ENCODE measurements at places on chromosomes 4 and X.

GRCh38 chr4:79788884-79789283 lies 284.1 kb downstream of the ANTXR2 start:
- DNase-seq: no peak

DNA sequence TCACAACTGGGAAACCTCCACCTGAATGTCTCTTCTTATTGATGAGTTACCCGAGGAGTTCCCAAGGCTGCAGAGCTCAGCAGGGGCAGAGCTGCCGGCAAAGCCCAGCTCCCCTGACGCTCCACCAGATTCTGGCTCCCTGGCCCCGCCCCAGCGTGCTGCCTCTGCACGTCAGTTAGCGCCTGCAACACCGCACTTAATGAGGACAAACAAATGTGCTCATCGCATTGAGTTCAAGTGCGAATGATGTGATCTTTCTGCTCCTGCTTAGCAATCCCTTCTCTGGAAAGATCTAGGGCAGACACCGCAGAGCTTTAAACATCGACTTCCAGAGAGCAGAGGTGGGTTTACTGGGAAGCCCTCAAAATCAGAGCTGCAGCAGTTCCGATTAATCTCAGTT lies 55.5 kb upstream of the FBXW7 start:
- no peak for DNase-seq

DNA sequence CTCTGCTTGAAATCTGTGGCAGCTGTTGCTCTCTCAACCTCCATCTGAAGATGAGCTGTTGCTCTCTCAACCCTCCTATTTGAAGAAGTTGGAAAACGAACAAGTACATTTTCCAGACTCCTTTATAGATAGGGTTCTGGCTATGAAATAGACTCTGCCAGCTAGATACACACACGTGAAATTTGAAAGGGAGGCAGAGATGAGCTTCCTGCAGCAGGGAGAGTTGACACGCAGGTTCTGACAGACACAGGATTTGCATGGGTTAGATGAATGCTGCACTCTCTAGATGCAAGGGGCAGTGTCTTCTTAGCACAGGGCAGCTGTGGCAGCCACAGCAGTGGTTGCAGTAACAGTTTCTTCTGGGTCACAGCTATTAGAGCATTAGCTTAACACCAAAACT lies 8.0 kb upstream of the PYURF start:
- no peak for DNase-seq

DNA sequence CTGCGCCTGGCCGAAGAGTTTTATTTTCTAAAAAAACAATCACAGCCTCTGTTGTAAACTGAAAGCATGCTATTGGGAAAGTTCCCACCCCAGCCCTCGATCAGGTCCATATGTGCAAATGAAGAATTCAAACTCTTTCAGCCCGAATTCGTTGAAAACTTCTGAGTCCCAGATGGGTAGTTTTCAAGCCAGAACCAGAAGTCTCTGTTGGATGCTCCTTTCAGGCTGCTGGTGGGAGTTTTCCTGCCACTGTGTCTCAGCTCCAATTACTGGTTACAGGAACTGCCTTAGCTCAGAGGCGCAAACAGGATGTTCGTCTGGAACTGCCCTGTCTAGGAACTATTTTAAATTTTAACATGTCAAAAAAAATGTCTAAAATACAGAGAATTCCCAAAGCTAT lies 9.3 kb upstream of the ALG13 start:
- DNase-seq: no peak

DNA sequence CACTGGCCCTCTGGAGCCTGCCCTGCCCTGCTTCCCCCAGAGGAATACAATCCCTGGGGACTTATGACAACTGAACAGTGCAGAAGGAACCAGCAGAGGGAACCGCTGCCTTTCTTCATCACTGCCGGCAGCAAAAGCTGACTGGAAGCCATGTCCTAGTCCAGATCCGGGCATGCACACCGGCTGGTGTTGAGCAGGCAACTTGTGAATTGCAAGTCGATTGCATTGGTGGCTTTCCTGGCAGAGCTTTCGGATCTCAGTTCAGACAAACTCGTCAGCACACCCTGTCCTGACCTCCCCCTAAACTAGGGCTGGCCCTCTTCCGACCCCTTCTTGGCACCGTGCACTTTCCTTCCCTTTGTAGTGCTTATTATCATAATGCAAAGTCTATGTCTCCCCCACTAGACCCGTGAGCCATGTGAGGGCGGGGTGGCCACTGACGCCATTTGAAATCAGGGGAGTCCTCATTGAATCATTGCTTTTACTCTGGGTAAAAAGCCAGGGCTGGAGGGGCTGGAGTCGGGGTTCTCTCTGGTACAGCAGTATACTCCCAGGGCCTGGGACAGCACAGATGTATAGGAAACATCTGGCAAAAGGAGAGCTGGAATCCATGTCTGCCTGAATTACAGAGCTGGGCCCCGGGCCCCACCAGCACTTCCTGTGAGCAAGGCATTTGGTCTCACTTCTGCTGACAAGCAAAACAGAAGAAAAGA lies 1.8 kb downstream of the ARHGAP4 start:
- DNase-seq: no peak

GRCh38 chr4:113293674-113294073 lies 244.2 kb downstream of the ANK2 start:
- no peak for DNase-seq

DNA sequence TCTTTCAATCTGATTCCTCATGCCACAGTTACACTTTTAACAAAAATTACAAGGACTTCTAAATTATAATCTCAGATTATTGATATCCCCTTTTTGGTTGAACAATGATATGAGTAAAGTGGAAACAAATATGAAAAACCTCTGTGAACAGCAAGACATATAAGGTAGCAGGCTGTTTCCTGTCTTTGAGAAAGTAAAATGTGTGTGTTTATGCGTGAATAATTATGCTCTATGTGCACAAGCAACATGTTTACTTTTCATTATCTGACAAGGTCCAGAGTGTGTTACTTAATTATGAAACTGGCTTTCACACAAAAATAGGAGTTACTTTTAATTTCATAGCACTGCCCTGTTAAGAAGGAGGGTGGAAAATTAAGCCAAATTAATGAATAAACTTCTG lies 43.1 kb downstream of the DDIT4L start:
- DNase-seq: no peak

- no peak for DNase-seq
These were observed 230.6 kb downstream of the PCDH7 start for GRCh38 chr4:30950737-30951136.

- DNase-seq: no peak
These were observed 672.2 kb upstream of the AMOT start for GRCh38 chrX:113512700-113513395.

DNA sequence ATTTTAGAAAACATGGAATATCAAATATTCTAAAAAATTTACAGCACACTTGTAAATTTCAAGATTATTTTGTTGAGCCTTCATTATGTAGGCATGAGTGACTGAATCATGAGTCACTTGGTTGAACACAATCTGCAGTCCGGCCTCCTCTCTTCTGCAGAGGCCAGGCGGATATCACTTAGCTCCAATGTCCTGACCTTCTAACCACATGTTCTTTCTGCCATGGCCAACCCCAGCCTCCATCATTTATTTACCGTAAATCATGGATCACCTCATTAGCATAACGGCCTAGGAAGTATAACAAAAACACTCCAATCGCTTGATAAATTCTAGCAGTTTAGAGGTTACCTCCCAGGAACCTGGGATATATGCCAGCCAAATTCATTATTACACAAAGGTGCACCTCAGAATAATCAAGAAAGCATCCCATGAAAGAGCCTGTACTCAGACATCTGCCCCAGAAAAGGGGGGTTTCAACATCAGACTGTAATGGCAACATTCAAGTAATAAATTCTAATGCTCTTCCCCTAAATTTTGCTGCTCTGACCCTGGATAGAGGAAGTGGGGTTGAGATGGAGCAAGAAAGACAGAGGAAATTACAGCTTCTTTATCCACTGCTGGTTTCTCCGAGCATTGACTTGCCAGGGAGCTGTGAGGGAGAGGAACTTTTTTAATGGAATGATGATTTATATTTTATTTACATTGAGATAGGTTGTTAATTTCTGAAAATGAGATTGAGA lies 2153.6 kb upstream of the AGA start:
- no peak for DNase-seq

DNA sequence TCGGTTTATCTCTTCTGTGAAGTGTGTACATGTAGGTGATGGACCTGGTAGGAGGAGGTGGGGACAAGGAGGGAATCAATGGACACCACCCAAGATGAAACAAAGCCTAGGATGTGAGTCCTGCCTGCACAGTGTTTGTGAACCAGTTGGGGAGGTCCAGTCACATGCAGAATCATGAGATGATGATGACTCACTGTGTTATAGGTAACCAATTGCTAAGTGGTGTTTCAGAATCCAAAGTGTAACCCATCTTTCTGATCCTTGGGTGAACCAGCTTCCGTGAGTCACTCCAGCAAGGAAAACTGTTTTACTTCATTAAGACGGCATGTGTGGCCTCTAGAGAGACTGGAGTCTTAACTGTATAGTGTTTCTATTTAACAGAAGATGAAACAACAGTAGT lies 57.9 kb upstream of the HPF1 start:
- no peak for DNase-seq

- DNase-seq: no peak
These were observed 29.5 kb downstream of the CXXC4 start for GRCh38 chr4:104465201-104465600.

GRCh38 chr4:1038948-1039492 lies 27.6 kb downstream of the FGFRL1 start:
- no peak for DNase-seq

DNA sequence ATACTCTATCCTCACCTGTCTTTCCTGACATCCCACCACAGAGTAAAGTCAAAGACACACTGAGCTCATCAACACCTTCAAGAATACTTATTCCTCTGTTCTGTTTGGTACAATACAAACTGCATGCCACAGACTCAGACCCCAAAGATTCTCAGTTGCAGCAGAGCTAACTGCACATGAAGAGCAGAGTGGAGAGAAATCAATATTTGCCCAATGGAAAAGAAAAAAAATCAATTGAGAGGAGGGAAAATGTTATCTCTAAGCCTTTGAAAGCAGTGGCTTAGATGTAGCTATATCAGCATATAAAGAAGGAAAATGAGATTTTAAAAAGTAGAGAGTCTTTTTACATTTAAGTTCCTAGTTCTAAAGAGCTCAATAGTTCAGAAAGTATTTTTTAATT lies 180.2 kb downstream of the NWD2 start:
- no peak for DNase-seq

DNA sequence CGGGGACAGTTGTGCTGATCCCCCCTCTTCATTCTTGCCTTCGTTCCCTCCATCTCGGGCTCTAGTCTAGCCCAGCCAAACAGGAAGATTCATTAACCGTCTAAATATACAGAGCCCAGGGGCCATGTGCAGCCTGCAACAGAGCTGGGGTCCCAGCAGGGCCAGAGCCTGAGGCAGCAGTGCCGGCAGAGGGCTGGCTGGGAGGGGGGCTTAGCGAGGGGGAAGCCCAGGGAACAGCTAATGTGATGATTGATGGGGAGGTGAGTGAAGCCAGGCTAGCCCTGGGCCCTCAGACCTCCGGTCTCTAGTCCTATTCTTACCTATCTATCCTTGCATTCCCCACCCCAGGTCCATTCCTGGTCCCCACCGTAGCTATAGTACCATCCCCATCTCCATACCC lies 22.3 kb downstream of the EFNB1 start:
- DNase-seq: no peak

GRCh38 chrX:38279188-38279587 lies 48.1 kb downstream of the RPGR start:
- DNase-seq: no peak

Data from activated naive CD4-positive, alpha-beta T cell (primary cell).